ENCODE measurements at places on chromosomes 6 and 20. TPM values are rescaled to one million over a fixed set of nuclear protein-coding genes. Genes with fewer than 3 reads are reported as not detected.

GRCh38 chr6:134002821-134003220 is 49.6 kb downstream of the SLC2A12 start:
- DNase-seq, result no peak

- no peak for DNase-seq
Observed at GRCh38 chr6:16904957-16905356, 143.7 kb upstream of the ATXN1 start.

GRCh38 chr20:44113618-44114376 is 73.2 kb downstream of the JPH2 start:
- DNase-seq, result no peak

The SCRT2 gene
- not detected for total RNA-seq

The BANF2 gene
- not detected for total RNA-seq

Data from right atrium auricular region (tissue), 2 donors.